ENCODE measurements at places on chromosomes 11 and 22. TPM values are rescaled to one million over a fixed set of nuclear protein-coding genes. Genes with fewer than 3 reads are reported as not detected.

Gene CCDC15
- 0.87 TPM for total RNA-seq

- no peak for DNase-seq
These were observed 4.9 kb upstream of the TTLL1 start for GRCh38 chr22:43094085-43094484.

Gene SLC7A4
- total RNA-seq: 0.28 TPM

Gene FAM227A
- total RNA-seq: 0.43 TPM

GRCh38 chr11:5621580-5621979 is 3.2 kb upstream of the TRIM34 start:
- no peak for DNase-seq

DNA sequence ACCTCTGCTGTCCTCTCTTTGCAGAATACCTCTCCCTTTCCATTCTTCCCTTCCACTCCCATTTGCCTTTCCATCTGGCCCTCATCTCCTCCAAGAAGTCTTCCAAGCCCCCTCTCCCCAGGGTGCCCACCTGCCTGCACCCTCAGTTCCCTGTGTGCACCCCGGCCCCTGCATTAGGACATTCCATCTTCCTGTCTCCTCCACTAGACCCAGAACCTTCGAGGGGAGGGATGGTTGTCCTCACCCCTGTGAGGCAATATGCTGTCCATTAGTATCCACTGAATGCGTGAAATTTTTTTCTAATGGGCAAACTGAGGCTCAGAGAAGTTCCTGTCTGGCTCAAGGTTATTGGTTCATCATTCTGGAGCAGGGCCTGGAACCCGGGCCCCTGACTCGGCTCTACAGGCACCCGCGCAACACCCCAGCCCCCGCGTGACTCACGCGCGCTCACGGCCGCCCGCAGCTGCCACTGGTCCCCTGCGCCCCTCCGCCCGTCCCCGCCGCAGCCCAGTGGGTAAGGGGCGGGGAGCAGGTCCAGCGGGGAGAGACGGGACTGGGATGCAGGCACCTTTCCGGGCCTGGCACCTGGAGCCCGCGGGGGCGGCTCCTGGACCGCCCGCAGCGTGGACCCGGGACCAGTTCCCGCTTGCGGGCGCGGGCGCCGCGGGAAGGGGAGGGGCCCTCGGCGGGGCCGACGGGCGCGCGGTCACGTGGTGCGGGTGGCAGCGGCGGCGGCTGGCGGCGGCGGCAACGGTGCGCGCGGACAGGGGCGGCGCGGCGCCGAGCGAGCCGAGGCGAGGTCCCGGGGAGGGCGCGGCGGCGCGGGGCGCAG is 7.0 kb downstream of the SEPTIN3 start:
- peak; percentile 53 for DNase-seq

DNA sequence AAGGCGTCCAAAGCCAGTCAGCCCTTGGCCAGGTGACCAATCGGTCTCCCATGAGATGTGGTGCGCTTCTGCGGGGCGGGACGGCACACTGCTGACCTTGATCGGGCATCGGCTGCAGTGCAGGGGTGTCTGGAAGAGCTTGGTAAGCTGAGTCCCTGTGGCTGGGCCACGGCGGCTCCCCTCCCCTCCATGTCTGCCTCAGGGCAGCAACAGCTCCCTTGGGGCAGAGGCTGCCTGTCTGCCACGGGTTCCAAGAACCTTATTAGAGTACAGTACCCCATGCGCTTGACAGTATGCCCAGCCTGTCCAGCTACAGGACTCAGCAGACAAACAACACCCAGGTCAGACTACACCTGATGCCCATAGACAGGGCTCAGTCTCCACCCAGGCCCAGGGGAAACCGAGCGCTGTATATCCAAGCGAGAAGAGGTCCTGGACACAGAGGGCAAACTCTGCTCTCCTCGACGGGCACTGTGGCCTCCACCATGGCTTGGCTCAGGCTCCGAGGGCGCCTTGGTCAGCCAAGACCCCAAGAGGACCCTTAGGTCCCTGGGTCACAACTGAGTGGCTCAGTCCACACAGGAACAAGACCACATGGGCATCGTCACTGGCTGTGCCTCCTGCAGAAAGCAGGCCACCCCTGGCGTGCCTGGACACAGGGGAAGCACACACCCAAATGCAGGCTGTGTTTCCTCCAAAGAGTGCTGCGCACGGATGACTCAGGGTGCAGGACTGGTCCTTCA is 18.9 kb downstream of the TSPAN32 start:
- DNase-seq: no peak

DNA sequence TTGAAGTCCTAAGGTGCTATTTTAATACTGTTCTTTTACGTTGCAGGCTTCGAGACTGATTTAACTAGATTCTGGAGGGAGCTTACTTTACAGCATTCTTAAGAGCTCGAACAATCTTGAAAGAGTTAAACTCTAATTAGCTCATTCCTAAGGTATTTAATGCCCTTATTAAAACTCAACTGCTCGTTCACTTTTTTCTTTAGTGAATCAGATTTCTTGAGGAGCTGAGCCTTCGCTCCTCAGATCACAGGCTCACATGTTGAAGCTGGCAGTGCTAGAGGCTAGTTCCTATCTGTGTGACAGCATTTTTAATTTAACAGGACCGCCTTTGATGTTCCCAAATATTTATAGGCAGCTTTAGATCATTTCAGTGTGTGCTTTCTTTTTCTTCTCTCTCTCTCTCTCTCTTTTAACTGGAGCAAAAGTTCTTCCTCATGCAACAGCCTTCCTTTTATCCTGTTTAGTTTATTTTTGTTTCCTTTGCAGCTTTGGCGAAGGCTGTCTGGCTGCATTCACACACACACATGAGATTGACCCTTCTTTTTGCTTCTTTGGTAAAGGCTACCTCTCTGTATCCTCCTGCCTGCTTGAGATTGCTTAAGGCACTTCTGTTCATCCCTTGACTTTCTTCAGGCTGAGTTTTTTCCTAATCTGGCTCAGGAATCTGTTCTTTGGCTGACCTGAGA is 21.0 kb downstream of the ZNRF3 start:
- DNase-seq: no peak

- peak; percentile 63 for DNase-seq
These were observed 868.6 kb downstream of the METTL15 start for GRCh38 chr11:28976801-28977145.

- DNase-seq: no peak
These were observed 3.1 kb upstream of the TMEM109 start for GRCh38 chr11:60910711-60911380.

DNA sequence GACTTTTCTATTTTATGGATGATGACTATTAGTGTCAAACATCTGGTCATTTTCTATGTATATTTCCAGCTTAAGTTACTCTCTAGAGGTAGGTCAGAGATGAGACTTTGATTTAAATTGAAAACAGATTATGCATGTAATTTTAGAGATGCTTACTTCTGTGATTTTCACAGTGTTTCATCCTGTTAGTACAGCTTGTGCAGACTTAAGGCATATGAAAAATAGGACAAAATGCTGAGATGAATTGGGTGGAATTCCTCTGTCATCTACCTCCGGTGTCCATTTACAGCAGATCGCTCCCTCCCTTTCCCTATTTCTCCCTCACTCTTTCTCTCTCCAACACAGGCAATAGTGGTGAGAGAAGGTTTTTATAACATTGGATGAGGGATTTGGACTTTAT is 14.1 kb downstream of the JAM3 start:
- no peak for DNase-seq

- peak; percentile 87 for DNase-seq
These were observed 4.6 kb upstream of the CDC42BPG start for GRCh38 chr11:64848826-64849597.

GRCh38 chr22:23163665-23164064 is 16.6 kb upstream of the BCR start:
- DNase-seq: no peak

Gene FOLR2
- total RNA-seq: 8.6 TPM

DNA sequence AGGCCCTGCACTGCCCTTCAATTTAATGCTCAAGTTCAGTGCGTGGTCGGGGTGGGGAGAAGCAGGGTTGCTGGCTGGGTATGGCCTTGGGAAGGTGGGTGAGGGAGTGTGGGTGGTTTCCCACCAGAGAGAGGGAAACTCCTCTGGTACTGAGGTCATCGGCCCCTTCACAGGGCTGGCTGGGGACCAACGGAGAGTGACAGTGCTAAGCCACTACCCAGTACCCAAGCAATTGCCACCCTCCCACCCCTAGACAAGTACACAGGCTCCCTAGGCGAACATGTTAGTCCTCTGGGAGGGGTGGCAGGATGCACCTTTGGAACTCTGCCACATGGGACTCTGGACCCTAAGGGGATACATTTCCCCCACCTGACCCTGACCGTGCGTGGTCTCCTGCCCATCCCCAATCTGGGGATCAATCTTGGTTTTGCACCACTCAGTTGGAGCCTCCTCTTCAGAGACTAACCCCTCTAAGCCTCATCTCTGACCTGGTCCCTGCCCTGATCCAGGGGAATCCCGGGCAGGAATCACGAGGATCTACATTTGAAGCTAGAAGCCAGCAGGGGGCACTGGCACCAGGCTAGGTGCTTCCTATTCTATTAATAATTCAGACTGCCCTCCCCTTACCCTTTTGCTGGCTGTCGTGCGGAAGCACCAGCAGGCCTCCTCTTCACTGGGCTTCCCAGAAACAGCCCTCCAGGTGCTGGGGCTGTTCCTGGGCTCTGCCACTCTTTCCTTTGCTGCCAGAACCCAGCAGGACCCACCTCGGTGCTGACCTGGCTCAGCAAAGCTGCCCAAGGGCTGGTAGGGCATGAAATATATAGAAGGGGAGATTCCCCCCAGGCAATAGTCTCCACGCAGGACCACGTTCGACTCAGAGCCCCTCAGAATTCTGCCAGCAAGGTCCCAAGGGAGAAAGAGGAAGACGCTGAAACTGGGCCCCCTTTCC is 377.7 kb downstream of the TENM4 start:
- DNase-seq: no peak

Gene CERK
- total RNA-seq: 28.9 TPM

DNA sequence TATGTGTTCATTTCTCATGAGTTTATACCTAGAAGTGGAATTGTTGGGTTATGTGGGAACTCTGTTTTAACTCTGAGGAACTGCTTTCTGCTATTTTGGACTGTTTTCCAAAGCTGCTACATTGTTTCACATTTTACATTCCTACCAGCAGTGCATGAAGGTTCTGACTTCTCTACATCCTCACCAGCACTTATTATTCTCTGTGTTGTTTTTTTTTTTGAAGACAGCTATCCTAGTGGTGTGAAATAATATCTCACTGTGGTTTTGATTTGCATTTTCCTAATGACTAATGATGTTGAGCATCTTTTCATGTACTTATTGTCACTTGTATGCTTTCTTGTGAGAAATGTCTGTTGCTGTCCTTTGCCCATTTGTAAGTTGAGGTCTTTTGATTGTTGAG is 169.9 kb downstream of the COMMD9 start:
- DNase-seq: no peak

DNA sequence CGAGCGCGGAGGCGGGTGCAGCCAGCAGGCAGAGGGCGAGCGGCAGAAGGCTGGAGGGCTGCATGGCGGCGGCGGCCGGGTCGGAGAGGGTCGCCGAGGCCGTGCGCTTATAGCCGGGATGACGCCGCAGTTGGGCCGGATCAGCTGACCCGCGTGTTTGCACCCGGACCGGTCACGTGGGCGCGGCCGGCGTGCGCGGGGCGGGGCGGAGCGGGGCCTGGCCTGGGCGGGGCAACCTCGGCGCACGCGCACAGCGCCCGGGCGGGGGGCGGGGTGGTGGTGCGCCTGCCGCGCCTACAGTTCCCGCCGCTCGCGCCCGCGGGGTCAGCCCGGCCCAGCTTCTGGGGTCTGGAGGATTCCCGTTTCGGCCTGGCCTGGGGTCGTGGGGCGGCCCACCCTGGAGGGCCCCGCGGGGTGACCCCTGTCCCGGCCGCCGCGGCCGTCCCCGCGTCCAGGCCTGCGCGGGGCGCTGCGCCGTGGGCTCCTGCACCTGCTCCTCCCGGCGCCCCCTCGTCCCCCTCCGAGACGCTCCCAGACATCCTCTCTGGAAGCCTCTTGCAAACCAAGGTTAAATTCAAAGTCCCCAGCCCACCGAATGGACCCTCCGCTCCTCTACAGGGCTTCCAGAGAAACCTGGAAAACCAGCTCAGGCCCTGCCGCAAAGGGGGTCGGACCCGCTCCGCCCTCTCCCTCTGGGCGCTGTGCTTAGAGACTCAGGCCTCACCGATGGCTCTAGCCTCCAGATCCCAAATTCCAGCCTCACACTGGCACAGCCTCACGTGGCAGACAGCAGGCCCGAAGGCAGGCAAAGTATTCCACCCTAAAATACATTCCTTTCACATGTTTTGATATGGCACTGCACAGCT is at the start of gene CTSD:
TSS of gene CTSD (minus strand) at position 132 of the 866 bp plus-strand sequence. CDS start at position 64, 68 bp downstream.
- peak; percentile 96 for DNase-seq

GRCh38 chr22:39917776-39918495 is 17.1 kb downstream of the GRAP2 start:
- no peak for DNase-seq

Gene APOBEC3H
- total RNA-seq: 0.17 TPM

- no peak for DNase-seq
These were observed 5.7 kb upstream of the GSTP1 start for GRCh38 chr11:67577951-67578350.

DNA sequence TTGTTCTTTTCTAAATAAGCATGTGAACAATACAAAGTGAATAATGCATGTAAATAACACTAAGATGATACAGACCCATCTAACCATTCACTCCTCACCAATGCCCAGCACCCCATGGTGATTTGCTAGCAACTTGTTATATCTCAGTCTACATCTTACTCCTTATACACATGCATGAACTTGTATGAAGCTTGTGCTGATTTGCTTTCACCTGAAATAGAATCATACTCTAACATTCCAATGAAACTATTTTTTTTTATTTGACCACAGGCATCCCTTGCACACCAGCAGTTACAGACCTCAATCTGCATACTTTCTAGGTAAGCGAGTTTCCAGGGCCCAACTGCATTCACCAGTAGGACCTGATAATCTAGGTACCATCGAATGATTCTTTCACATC is 873.6 kb downstream of the OPCML start:
- DNase-seq: no peak

Gene OTOG
- total RNA-seq: not detected

DNA sequence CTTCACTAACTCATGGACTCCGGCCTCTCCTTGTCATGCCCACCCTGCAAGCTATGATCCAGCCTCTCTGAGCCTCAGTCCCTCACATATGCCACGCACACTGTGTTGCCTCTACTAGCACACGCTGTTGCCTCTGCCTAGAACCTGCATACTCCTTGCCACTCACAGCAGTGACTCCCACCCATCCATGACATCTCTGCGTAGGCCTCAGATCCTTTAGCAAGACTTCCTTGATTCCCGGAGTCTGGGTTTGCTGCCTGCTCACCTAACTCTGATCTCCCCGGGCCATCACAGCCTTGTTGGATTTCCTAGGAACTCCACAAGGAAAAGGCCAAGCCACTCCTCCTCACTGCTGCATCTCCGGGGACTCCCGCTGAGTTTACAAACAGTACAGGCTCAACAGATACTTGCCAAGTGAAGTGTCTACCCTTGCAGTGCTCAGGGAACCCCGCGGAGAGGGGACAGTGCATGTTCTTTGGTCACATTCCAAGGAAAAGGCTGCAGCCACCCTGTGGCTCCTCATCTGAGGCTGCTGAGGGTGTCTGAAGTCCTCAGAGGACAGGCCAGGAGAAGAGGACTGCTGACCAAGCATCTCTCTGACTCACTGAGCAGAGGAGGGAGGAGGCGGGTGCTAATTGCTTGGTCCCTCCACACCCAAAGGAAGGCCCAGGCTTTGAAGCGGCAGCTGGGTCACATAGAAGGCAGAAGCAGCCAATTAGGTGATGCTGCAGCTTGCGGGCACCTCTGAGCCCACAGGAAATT is 42.4 kb upstream of the NAV2 start:
- no peak for DNase-seq

Data from pancreas (tissue), 10 donors.